Stimulated activated CD8-positive, alpha-beta memory T cell treated with anti-CD3 and anti-CD28 coated beads, Interleukin-15, amount 100 ng/mL, for 24 hours (primary cell): ENCODE measurements at places on chromosomes 11 and 22.

DNA sequence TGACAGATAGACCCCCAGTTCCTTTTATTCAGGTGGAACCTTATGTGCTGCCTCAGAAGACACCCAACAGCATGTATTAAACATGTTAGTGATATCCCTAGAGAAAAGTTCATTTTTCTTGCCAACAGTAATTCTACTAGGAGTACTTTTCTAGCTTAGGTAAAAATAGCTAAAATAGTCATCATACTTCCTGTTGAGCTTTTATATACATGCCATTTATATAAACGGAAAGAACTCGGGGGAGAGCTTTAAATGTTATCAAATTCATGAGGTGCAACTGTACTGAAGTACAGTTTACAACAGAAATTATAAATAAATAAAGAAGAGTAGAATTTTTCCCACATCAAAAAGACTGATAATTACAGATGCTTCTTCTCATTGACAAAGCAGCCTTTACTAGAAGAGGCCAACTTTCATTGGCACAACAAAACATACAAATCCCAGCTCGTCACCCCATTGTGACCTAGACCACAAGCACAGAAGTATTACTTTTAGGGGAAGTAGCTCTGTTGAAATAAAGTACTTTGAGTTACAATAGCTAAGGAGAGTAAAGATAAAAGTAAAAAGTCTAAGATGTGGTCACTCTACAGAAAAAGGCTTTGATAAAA, 59.1 kb upstream of the POU2AF2 start:
- no peak for DNase-seq

DNA sequence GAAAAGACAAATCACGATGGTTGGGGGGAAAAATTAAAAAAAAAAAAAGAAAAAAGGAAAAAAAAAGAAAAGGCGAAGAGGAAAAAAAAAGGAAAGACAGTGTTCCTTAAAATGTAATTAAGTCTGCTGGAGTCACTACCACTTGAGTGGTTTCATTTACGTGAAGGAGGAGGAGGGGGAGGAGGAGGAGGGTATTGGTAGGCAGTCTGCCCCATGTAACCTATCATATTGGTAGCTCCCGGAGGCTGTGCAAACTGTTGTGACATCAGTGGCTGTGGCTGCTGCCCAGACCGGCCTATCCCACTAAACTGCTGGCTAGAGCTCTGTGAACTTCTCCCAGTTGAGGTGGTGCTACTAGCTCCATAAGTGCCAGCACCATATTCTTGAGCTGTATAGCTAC, 17.9 kb downstream of the KDELR3 start:
- no peak for DNase-seq

DNA sequence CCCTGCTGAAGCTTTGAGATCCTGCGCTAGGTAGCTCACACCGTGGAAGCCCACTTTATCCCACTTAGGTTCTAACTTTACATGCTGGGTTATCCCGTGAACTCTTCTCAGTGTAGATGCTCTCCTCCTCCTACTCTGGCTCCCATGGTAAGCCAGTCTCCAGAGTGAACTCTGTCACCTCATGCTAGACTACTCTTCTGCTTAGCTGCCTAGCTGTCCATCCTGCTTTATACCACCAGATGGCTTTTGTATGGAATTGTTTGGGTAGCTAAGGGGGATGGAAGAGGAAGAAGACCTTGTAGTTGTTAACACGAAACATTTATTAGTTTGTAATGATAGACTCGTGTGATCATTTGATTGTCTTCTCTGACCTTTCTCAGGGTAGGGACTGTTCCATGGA, 46.8 kb downstream of the EMSY start:
- DNase-seq: no peak

DNA sequence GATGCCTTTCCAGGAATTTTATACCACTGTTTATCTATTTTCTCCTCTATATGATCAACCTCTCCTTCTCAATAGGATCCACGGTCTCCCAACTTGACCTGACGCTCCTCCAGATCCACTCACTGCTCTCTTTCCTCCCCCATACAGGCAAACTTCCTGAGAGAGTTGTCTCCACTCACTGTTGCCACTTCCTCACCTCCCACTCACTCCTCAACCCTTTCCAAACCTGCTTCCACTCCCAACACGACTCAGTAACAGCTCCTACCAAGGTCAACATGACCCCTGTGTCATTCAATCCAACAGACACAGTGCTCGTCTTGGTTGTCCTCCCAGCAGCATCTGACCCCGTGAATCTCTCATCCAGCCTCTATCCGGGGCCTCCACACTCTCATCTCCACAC, 3.1 kb downstream of the APBB1 start:
- no peak for DNase-seq

DNA sequence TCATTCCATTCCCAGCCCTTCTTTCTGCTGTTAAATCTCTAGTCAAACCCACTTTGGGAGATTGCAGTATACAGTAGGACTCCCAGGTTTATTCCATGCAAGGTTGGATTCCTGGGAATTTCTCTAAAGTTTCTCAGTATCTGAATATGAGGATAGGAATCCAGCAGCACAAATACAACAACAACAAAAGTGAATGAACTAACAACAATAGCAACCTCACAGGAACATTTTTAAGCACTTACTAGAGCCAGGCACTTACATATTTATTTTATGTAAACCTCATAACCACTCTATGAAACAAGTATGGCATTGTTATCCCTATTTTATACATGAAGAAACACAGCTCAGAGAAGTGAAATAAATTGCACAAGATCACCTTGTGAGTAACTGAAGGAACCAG, 1.9 kb downstream of the MMP7 start:
- no peak for DNase-seq
